ENCODE measurements at places on chromosomes 6 and 20. TPM values are rescaled to one million over a fixed set of nuclear protein-coding genes. Genes with fewer than 3 reads are reported as not detected.

DNA sequence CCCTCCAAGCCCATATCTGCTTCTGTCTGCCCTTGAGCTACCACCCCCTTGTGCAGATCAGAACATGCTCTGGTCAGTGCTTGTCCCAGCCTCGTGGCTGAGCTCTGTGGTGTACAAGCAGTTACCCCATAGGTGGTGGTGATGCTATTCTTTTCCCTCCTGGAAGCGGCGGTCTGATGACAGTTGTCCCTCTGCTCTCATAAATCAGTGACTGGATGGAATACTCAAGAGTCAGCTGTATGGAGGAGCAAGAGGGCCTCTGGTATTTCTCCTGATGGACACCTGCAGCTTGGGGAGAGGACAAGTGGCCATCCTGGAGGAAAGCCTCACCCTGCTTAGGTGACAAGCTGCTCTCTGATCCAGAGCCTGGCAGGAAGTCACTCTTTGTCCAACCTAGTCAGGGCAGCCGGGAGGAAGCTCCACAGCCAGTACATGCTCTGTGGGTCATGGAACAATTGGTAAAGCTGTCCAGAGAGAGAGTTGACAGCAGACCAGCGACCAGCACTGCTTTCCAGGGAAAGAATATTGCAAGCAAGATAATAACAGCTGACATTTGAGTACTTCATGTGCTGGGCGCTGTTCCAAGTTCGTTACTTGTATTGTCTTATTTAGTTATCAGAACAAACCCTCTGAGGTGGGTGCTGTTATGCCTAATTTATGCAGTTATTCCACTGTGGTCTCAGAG, 47.1 kb downstream of the SCAND1 start:
- no peak for DNase-seq

DNA sequence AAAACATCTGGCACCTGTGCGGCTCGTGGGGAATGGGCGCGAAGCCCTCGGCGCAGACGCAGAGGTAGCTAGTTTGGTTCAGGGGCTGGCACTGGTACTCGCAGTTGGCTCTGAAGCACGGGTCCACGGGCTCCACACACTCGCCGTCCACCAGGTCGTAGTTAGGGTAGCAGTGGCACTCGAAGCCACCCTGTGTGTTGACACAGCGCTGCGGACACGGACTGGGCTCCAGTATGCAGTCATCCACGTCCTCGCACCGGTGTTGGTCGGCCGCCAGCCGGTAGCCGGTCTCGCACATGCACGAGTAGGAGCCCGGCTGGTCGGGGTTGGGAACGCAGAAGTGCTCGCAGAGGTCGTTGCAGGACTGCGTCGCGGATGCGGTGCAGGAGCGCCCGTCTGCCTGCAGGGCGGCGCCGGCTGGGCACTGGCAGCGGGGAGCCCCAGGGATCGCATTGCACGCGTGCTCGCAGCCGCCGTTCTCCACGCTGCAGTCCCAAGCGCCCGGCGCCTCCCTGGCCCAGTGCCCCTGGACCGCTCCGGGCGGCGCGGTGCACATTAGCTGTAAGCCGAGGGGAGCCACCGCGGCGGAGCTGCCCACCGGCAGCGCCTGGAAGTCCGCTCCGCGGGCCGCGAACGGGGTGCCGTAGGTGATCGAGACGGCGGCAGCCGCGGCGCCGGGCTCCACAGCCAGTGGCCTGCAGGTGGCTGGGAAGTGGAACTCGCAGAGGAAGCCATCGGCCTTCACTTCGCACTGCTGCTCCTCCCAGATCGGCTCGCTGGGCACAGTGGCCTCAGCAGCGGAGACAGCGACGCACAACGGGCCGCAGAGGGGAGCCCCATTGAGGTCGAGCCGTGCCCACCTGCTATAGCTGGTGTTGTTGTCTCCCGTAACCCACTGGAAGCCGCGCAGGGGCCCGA, 930 bp downstream of the THBD start:
- peak; percentile 41 for DNase-seq

DNA sequence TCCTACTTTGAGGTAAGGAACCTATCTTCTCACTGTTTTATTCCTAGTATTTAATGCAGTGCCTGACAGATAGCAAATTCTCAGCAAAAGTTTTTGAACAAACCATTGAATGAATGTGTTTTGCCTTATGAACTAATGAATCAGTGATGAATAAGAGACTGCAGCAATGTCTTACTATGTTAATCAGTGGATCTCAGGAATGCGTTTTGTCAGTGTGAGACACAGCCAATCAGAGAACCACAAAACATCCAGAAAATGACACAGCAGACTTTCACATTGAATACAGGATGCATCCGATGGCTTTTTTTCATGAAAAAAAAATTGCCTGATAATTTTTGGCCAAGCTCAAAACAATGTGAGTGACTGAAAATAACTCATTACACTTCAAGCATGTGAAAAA, 270.5 kb downstream of the BMP2 start:
- DNase-seq: no peak

- DNase-seq: no peak
These were observed 87.2 kb upstream of the RIN2 start for GRCh38 chr20:19670829-19671228.

Gene SIRPD
- total RNA-seq: 0.27 TPM
